Activated CD4-positive, CD25-positive, alpha-beta regulatory T cell treated with anti-CD3 and anti-CD28 coated beads, Interleukin-2, amount 50 U/mL, for 24 hours (primary cell): ENCODE measurements at places on chromosomes 5 and 9.

- ATAC-seq: no peak
These were observed 90.6 kb upstream of the CXCL14 start for GRCh38 chr5:135669416-135669815.

GRCh38 chr5:135428586-135428985 lies 18.6 kb downstream of the DCANP1 start:
- ATAC-seq: no peak

GRCh38 chr5:84382363-84383295 lies 2.1 kb downstream of the EDIL3 start:
- no peak for ATAC-seq

DNA sequence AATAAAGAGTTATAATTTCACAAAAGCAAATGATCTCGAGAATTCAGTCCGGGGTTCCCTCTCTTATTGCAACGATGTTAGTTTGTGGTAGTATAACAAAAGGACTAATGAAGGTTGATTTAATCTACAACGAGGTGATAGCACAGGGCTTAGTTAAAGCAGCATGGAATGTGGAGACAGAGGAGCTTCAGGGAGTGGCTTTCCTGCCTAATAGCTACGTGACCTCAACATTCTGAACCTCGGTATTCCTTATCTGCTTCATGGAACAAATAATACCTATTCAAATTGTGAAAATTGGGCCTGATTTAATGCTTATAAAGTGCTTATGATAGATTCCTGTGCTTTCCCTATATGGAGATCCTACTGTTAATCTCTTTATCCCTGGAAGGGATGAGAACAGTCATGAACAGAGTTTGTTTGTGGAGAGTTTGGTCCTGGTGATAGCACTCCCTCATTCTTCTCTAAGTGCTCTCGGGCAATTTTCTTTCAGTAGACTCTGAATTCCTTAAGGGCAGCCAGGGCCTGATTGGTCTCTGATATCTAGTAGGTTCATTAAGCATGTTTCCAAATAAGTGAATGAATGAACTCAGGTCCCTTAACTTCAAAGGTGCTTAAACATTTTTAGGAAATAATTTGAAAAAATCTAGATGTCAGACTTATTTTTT lies 104.1 kb upstream of the TUT7 start:
- no peak for ATAC-seq

DNA sequence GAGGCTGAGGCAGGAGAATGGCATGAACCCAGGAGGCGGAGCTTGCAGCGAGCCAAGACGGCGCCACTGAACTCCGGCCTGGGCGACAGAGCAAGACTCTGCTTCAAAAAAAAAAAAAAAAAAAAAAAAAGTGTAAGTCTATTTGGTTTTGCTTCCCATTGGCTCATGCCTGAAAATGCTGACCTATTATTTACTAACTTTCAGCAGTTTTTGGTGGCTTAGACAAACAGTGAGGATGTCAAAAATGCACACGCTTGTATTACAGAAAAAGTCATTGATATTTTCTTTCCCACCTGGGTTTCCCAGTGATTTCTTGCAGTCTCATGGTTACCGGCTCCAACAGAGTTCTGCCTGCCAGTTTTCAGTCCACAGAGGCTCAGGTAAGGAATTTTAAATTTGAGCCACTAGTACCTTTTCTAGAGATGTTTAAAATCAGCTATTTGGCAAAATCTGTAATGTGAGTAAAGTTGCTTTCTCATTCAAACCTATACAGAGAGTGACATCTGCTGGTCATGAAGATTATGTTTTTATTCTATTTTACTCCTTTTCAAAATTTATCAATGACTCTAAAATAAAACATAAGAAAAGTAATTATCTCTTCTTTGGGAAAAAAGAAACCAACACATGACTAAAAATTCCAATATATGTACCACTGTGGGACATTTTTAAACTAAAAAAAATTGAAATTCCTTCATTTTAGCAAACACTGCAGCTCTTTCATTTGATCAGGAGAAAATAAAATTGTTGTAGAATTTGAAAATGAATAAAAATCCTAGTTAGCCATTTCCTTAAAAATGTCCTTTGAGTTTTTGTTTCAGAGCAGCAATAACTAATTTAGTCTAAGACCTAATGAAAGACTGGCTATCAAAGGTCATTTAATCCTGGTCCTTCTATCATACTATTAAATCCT lies 8.8 kb downstream of the FAM200C start:
- ATAC-seq: no peak

GRCh38 chr5:61588216-61588615 lies 256.2 kb downstream of the ZSWIM6 start:
- no peak for ATAC-seq

DNA sequence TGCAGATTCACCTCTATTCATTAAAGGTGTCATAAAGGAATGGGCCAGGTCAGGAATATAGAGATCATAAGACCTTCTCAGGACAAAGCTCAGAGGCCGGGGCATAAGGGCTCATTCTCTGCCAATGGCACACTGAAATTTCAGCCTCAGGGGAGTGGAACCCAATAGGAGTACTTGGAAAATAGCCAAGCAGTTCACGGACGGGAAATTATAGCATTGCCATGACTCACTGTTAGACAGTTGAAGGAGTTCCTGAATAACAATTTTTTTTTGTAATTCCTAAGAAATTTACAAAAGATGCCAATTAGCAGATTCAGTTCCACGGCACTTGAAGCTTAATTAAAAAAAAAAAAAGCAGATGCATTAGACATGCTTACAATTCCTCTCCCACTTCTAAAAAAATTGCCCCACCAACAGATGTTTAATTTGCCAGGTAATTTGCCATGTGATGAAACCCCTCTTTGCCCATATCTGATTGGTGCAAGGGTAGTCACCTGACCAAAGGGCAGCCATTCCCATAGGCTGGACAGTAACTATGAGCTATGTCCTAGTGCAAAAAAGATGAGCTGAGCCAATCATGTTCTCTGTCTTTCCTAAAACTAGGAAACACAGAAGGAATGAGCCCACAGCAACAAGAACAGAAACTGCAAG lies 58.6 kb downstream of the PTCD2 start:
- ATAC-seq: no peak

GRCh38 chr9:89425921-89426383 lies 72.0 kb downstream of the SEMA4D start:
- no peak for ATAC-seq

DNA sequence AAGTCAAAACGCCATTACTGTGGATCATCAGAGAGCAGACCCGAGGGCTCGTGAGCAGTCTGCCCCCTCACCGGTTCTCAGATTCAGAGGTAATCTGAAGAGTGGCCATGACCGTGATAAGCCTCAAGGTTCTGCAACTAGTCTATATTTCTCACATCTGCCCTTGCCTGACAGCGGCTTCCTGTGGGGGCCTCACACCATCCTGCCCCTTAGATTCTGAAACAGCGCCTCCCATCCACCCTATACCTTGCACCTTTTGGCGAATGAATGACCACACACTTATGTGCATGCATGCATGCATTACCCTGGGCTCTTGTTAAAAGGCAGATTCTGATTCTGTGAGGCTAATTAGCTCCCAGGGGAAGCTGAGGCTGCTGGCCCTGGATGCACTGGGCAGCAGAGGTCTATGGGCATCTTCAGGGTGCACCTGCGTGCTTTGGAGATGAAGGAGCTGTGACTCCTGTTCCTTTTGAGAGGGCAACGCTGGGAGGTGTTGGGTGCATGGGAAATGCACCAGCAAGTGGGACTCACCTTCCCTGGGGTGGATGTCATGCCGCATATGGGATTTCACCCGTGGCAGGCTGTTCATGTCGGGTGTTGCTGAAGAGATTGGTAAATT lies 7.8 kb upstream of the GADD45G start:
- ATAC-seq: no peak

DNA sequence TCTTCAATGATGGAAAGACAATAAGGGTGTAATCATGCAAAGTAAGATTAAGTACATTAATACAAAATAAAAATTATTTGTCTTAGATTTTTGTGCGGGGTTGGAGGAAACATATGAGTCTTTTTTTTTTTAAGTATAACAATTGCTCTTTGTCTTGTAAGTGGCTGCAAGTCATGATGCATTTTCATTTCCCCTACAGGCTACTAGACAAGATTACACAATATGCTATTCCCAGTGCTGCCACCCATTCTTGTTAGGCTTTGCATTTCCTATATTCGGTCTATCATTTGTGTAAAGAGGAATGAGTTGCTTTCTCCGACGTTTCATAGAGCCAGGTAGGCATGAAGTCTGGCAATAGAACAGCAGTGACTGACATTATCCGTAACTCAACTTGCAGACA lies 294.2 kb upstream of the CYLC2 start:
- ATAC-seq: no peak

- ATAC-seq: no peak
These were observed 1.3 kb upstream of the ZBTB34 start for GRCh38 chr9:126859111-126859510.

DNA sequence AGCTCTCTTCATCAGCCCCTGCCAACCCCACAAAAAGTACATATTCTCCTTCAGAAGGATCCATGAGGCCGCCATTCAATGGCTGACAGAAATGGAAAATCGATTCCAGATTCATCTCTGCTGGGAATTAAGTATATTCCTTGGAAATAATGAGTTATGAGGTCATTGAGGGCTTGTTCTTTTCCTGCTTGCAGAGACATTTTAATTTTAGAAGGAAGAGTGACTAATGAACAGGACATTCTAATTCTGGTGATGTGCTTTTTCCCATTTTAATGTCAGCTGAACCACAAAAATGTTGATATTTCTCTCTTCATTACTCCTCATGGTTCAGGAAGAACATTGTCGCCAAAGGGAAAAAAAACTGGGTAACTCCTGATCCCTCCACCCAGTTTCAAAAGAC lies 314.0 kb downstream of the PIK3R1 start:
- ATAC-seq: no peak

DNA sequence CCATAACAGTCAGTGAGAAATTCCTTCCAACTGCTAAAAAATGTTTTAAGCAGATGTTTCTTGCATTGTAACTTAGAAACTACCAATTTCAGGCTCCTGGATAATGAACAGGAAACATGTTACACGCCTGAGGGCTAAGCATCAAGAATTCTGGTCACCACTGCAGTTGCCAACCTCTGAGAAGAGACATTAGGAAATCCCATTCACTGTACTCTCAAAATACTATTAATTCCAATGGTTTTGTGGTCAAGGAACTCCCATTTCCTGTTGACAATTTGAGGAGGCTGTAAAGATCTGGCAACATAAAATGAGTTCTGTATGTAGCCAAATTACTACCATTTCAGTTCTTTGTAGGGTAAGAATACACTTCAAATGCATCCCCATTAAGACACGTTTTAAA lies 456.0 kb upstream of the MEF2C start:
- no peak for ATAC-seq

GRCh38 chr9:22389271-22389670 lies 57.4 kb upstream of the DMRTA1 start:
- no peak for ATAC-seq

DNA sequence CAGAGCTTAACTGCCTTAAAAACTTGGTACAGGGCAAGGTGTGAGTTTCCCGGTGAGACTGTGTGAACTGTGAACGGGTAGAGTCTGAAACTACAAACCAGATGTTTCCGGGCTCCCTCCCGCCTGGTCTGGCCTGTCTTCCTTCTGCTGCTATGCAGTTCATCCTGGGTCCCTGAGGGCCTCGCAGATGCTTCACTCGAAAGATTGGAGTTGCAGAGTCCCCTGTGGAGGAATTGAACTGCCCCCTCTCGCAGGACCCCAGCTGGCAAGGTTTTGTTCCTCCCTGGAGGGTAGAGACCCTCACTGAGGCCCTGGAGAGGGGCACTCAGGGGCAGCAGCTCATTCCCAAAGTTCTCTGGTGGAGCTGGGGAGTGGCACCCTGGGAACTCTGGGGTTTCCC lies 533 bp downstream of the DCANP1 start:
- no peak for ATAC-seq

DNA sequence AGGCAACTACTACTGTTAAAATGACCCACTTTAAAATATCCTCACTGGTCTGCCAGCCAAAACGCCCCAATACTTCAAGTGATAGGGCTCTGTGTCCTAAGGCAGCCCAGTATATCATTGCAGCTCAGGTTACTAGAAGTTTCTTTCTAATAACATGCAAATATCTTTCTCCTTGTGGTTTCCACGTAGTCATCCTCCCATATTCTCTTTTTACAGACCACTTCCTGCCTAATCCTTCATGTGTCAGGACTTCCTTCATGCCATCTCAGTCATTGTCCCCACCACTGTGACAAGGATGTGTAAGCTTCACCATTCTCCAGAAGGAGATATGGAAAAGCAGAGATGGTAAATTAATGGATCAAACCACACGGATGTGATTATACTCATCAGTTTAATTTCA lies 813.7 kb downstream of the MAT2B start:
- ATAC-seq: no peak

GRCh38 chr5:107474716-107475489 lies 195.8 kb downstream of the EFNA5 start:
- ATAC-seq: no peak

DNA sequence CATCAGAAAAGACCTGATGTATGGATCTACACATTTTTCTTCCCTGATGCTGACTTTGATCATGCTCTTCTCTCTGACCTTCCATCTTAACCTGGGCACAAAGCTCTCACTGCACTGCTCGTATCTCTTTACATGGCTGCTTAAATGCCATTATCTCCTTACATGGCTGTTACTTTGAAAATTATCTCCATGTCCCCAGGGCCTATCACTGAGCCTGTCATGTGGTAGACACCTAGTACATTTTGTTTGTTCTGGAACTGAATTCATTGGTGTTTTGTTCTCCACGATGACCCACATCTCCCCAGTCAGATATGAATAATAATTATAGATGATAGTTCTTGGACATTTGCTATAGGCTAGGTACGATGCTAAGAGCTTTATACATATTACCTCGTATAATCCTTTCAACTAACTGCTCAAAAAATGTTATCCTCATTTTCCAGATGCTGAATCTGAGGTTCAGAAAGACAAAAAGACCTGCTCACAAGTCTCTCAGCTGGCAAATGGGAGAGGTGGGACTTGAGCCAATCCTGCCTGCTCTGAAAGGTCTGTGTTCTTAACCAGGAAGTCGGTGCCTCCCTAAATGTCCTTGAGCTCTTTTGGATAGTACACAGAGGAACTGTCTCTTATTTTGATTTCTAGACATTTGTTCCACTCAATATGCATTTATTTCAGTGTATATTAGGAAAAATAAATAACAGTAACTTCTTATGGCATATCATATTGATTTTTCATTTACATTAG lies 9.8 kb upstream of the CPEB4 start:
- no peak for ATAC-seq

DNA sequence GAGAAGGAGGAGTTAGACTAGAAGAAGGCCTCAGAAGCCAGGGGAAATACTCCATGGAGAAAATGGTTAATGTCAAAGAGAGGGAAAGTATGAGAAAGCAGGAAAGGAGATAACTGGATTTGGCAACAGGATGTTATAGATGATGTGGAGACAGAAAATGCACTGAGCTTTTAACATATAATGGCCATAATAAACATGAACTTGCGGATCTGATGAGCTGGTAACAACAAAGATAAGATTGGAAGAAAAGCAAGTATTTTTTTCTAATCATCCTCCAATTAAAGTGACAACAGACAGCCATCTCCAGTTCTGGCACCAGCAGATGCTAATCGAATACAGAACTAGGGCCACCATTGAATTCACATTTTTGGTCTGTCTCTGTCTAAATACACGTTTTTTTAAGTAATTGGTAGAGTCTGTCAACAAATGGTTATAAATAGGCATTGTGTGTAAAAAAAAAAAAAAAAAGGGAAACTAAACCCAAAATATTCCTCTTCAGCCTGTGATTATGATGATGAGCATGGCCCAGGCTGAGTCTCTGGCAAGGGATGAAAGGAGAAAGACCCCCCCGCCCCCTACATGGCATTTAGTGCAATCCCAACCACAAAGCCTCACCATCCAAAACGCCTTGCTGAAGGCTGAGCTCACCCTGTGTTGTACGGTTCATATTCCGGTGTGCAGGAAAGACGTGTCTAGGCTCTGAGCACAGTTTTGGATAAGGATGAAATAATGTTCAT lies 149.5 kb upstream of the LHFPL2 start:
- ATAC-seq: no peak

- peak; percentile 95 for ATAC-seq
These were observed at the start of gene DOLPP1 for GRCh38 chr9:129080601-129081387. TSS of gene DOLPP1 (plus strand) at chr9:129081111. CDS start at chr9:129081132, 21 bp downstream.
